ENCODE measurements at places on chromosomes 16 and 17.
A peak's percentile ranks its signal among the peaks of the same experiment; 100 is the strongest.

- no peak for DNase-seq
Measured at GRCh38 chr16:11915114-11915643, 577 bp downstream of the GSPT1 start.

- DNase-seq, result no peak
Measured at GRCh38 chr16:54342966-54343365, 56.4 kb upstream of the IRX3 start.

- DNase-seq, result no peak
Measured at GRCh38 chr16:24986512-24987303, 28.5 kb downstream of the ARHGAP17 start.

DNA sequence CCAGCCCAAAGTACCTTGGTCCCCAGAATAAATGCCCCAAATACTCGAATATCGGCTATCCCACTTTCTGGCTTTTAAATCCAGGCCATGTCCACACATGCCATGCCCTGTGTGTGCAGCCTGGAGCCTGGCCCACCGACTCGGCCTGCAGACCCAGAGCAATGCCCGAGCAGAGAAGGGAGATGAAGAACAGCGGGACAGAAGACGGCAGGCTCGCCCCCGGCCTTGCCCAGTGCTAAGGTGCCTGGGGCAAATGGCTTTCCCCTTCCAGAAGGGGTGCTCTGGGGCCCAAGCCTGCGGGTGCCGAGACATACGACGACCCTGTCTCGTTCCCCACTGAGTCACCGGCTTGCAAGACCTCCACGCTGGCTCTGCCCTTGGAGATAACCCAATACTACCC lies 8.0 kb downstream of the CLUH start:
- DNase-seq, result no peak

- peak; percentile 41 for DNase-seq
Measured at GRCh38 chr17:39171933-39172332, 6.0 kb upstream of the ARL5C start.

DNA sequence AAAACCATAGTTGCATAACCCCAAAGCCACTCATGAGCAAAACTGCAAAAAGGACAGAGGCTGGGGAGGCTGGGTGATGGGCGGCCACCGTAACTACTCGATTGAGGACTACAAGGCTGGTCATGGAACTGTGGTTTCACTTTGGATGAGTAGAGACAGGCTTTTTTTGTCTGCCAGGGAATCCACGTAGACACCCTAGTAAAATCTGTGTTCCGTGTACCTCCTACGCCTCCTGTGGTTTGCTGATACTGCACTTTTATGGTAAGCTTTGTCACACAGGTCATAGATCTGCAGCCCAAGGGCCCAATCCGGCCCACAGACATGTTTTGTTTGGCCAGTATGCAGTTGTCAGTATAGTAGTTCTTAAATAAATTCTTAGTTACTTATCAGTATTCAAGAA lies 2.2 kb upstream of the TLCD3B start:
- DNase-seq, result no peak

DNA sequence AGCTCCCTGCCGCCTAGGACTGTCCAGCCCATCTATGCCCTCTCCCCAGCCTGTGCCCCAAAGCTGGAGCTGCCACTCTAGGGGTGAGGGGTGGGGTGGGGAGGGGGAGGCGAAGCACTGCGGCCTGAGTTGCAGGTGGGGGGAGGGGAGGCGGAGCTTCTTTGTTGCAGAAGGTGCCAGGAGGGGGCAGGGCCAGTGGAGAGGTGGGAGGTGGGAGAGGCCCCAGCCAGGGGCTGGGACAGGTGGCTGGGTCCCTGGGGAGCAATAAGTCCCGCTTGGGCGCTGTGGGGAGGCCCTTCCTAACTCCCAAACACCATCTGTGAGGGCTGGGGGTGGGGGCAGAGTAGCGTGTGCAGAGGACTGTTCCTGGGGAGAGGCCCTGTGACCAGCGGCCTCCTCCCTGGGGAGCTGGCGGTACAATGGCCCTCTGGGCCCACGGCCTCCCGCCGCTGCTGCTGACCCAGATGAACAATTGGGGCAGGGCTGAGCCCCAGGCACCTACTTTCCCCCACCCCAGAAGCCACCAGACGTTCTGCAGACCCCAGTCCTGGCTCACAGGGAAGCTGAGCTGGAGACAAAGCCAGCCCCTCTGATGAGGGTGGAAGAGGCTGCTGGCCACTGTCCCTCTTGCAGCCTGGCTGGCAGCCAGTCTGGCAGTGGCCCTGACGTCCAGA lies 2.2 kb upstream of the NTN3 start:
- DNase-seq, result peak; percentile 90

GRCh38 chr16:894841-895240 lies 75.9 kb downstream of the LMF1 start:
- DNase-seq, result no peak

DNA sequence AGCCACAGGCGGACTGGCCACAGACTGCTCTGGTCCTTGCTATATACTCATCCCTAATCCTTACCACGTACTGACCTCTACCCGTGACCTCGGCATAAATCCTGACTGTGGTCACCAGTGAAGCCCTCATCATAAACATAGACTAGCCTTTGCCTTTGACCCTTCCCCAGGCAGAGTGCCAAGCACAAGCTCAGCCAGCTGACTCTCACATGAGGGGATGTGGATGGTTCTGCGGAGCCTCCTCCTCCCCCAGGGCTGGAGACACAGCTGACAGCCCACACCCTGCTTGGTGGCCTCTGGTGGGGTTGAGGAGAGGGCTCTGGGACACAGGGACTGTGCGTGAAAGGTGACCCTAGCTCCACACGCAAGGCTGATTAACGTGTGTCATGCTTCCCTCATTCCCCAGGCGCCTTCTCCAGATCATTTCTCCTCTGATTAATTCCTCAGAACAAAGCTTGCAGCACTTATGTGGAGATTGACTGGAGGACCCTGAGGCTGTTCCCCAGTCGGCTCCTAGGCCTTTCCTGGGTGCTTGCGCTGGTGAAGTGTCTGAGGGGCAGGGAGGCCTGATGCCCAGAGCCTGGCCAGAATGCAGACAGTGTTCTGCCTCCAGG lies 241.5 kb upstream of the NLRP1 start:
- no peak for DNase-seq

DNA sequence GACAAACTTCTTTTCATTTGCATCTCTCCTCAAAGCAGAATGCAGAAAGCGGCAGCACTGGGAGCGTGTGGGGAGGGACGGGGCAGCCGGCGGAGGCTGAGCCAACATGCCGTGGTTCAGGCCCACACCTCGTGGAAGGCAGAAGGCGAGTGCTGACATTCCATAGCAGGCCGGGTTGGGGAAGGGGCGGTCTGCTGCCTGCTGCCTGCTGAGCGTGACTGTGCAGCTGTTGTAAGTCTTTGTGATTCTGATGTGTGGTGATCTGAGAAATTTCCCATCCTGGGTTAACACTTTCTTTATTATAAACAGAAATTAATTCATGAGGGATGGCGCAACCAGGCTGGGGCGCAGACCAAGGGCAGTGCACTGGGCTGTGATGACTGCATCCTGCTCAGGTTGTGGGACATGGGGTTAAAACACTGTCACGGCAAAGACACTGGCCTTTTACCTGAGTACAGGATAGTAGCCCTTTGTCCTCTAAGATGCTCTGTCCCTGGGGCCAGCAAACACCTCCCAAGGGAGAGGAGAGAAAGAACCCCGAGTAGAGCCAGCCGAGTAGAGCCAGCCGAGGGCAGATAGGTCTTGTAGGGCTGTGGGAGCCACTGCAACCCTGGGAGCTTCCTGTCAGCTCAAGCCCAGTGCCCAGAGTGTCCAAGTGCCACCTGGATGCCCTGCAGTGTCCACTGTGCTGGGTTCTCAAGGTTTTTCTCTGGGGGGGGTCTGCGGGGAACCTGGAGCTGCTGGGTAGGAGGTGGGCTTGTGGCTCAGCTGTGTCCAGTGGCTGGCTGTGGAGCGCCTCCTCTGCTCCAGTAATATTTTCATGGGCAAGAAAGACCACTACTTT lies 8.8 kb upstream of the DNASE1 start:
- no peak for DNase-seq

Measured in DMS79 treated with DMSO at 0.1 percent for 48 hours (cell line).